Right kidney (tissue), 9 donors: ENCODE measurements at places on chromosomes 1 and 21.

- DNase-seq, result no peak
Observed at GRCh38 chr1:93995837-93996536, 86.8 kb upstream of the GCLM start.

DNA sequence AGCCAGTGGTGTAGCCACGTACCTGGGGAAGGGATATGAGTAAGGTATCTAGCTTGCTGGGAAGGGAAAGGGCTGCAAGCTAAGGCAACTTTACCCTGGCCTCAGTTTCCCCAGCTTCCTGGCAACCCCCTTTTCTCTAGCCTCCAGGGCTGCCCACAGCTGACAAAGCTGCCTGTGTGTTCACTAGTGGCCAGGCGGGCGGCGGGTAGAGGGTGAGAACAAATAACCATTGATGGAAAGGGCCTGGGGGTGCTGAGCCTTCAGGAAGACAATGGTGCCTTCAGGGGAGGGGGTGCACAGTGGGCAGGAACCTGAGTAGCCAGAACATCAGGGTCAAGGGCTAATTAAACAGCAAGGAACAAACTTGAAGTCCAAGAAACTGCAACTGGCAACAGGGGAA, 6.1 kb downstream of the CERS2 start:
- DNase-seq, result no peak

GRCh38 chr1:45033356-45033755, 21.3 kb downstream of the UROD start:
- DNase-seq, result no peak

DNA sequence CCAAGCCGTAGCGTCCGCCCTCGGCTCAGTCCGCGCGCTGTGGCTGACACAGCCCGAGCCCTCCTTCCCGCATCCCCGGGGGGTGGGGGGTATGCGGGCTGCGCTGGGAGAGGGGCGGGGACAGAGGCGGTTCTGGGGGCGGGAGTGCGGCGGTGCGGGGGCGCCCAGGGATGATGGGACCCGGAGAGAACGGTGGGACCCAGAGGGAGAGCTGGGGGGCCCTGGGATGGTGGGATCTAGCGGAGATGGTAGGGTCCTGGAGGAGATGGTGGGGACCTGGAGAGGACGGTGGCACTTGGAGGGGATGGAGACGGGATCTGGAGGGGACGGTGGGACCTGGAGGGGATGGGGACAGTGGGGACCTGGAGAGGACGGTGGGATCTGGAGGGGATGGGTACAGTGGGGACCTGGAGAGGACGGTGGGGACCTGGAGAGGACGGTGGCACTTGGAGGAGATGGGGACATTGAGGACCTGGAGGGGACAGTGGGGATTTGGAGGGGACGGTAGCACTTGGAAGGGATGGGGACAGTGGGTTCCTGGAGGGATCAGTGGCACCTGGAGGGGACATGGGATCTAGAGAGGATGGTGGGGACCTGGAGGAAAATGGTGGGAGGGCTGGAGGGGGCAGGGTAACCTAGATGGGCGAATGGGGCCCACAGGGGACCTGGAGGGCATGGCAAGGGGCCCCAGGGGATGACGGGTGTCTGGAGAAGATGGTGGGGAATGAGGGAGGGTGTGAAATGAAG, 477 bp downstream of the SNAP47 start:
- DNase-seq, result no peak

DNA sequence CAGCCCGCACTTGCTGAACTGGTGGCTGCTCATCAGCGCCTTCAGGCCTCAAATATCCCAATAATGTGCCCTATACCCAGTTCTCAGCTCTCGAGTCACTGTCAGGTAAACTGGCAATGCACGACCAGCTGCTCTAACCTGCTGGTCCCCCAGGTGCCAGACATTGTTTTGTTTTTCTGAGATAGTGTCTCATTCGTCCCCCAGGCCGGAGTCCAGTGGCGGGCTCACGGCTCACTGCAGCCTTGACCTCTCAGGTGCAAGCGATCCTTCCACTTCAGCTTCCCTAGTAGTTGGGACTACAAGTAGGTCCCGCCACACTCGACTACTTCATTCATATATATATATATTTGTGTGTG, 1.0 kb upstream of the NADK start:
- no peak for DNase-seq

DNA sequence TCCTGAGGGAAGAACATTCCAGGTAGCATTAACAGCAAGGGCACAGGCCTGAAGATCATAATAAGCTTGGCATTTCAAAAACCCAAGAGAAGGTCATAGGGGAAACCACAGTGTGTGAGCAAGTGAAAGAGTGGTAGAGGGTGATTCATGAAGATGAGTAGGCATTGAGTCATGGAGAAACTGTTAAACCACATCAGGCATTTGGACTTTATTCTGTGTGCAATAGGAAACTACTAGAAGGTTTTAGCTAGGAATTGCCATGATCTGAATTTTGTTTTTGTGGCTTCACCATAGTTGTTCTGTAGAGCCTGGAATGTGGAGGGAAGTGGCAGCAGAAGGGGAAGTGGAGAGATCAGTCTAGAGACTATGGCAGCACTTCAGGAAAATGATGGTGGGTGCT, 359.0 kb upstream of the PTBP2 start:
- DNase-seq, result no peak

DNA sequence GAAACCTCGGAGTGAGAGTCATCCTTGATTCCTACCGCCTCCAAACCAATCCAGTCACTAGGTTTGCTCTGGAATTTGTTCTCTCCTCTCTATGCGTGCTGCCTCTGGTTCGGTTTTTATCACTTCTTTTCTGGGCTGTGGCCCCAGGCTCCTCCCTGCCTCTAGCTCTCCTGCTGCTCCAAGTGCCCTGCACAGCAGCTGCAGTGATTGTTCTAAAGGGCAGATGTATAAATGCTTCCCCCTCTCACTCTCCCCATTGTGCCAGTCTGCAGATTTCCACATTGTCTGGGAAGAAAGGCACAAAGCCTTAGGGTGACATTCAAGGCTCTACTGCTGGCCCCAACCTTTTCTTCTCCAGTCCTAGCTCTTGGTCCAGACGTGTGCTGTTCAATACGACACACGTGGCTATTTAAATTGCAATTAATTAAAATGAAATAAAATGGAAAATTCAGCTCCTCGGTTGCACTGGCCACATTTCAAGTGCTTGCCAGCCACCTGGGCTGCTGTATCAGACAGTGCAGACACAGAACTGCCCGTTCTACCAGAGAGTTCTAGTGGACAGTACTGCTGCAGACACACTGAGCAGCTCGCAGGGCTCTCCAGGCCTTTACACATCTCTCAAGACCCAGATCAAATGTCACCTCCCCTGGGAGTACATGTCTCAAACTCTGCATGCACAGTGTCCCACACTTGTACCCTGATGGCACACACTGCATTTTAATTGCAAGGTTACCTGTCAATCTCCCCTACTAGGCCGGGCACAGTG, 12.4 kb downstream of the TRIM62 start:
- no peak for DNase-seq

GRCh38 chr1:2050461-2050792, 216 bp downstream of the PRKCZ start:
- DNase-seq, result peak; percentile 71

DNA sequence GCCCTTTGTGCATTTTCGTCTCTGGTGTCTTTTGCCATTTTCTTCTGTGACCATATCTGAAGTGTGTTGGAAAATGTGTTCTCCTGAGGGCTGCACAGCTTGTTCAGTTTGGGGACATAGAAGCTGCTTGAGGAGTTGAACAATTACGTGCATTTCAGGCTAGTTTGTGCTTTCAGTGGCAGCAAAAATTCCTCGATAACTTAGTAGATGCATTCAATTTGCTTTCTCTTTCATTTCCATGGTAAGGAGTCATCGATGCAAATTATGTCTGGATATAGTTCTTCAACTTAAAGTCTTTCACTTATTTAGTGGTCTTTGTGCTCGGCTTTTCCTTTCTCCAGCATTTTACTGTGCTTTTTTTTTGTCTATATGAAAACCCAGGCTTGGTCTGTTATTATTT, 441.5 kb downstream of the PLA2G4A start:
- no peak for DNase-seq

- DNase-seq, result no peak
Observed at GRCh38 chr1:66353257-66353656, 180.7 kb upstream of the SGIP1 start.

- no peak for DNase-seq
Observed at GRCh38 chr1:73862355-73862754, 335.6 kb downstream of the LRRIQ3 start.

DNA sequence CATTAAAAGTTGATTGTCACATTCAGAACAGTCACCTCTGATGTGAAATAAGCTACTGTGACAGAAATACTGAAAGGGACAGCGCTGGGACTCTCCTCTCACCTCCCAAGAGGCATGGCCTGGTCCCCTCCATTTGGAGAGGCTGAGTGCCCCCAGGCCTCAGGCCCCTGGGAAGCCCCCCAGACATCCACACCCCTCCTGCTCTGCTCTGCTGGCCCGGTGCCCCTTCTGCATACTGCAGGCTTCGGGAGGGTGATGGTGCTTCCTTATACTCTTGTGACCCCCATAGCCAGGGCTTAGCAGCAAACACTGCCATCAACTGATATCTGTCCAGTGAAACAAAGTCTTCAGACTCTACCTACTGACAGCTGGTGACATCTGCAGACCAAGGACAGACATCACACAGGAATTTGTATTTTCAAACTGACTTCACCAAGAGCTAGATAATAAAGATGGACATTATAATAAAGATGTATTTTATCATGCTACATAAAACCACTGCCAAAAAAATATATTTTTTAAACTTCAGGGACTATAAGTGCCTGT, 36.9 kb downstream of the C2CD2 start:
- no peak for DNase-seq

- no peak for DNase-seq
Observed at GRCh38 chr1:232655746-232656085, 25.8 kb upstream of the SIPA1L2 start.
